ENCODE measurements at places on chromosomes 11 and 22.

GRCh38 chr11:108926171-108926840 is 261.4 kb downstream of the DDX10 start:
- DNase-seq: no peak

GRCh38 chr11:15557457-15558230 is 442.9 kb downstream of the INSC start:
- no peak for DNase-seq

- no peak for DNase-seq
Observed at GRCh38 chr22:29443452-29443851, 5.1 kb downstream of the RFPL1 start.

- DNase-seq: peak; percentile 13
Observed at GRCh38 chr22:50146439-50147238, 23.9 kb upstream of the PANX2 start.

DNA sequence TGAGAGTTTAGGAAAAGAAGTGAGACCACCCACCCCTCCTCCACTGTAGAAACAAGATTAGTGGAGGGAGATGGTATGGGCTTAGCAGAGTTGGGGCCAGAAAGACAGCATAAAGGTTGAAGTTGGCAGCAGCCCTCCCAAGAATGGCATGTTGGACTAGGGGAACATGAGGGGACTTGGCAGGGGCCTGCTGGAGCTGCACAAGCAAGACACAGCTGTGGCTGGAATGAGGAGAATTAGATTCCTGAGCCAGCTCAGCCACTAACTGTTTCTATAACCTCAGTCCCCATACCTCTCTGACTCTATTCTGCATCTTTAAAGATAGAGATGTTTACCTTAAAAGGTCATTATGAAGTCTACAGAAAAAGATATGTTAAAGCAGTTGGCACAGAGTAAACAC is 13.2 kb downstream of the MAP6 start:
- DNase-seq: no peak

DNA sequence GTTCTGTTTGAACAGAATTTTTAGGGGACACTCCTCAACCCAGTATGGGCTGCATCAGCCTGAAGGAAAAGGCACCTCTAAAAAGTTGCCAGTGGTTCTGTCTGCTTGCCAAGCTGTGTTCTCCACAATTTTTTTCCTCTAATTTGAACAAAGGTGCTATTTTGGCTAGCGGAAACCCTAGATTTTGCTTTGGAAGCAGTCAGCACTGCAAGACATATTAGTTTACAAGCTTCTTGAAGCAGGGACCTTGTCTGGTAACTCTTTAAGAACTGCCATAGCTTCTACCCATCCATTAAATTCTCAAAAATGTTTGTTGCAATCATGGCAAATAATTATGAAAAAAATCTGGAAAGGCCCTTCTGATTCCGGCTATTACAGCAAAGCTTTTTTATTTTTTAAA is 75.6 kb upstream of the HEPHL1 start:
- no peak for DNase-seq

DNA sequence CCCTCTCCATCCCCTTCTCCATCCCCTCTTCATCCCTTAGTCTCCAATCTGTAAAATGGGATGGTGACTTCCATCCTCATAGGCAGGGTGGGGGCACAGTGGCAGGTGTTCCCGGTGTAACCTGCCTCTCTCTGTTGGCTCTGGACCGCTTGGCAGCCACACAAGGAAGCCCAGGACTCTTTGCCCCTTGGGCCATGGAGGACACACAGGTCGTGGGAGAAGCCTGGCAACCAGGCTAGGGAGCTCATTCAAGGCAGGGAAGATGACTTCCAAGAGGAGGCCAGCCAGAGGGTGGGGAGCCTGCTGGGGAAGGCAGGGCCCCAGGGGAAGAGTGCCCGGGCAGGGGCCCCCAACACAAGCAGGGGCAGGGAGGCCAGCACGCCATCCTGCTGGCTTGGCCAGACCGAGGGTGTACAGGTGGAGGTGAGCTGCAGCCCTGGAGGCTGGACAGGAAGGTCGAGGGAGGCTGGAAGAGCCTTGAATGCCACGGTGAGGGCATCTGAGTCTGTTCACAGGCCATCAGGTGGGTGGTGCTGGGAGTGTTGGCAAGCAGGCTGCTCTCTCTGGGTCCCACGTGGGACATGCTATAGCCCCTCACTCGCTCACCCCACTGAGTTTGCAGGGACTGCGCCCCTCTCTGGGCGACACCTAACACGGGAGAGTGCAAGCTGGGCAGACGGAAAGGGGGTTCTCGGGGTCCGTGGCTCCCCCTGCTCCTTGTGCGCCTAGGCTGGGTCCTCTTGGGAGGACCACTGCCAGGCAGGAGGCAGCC is 15.5 kb upstream of the CTSD start:
- no peak for DNase-seq

GRCh38 chr22:40511604-40512003 is 124.9 kb downstream of the MRTFA start:
- DNase-seq: no peak

GRCh38 chr11:120819003-120819402 is 204.9 kb upstream of the TBCEL start:
- no peak for DNase-seq

DNA sequence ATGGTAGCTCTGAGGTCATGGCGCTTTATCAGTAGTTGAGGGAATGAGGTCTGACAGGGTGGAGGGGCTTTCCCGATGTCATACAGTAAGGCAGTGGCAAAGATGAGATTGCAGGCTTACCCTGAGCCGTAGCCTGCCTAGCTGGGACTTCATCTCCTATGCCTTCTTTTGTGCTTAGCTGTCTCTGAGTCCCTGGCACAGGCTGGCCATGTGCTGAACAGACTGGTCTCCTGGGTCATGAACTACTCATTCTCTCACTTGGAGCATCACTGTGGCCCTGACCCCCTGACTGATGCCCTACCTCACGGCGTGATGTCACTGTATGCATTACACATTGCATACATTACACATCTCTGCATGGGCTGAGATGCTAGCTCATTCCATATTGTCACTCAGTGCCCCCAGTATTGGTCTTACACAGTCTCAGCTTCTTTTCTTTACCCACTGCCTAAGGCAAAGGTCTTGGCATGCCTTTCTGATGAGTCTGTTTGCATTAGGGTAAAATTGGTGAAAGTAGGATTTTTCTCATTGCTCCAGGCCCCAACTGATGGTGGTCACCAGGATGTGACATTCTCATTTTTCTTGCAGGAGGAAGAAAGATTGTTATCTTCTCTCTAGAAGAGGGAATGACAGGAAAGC is 389.4 kb upstream of the CADM1 start:
- DNase-seq: no peak

DNA sequence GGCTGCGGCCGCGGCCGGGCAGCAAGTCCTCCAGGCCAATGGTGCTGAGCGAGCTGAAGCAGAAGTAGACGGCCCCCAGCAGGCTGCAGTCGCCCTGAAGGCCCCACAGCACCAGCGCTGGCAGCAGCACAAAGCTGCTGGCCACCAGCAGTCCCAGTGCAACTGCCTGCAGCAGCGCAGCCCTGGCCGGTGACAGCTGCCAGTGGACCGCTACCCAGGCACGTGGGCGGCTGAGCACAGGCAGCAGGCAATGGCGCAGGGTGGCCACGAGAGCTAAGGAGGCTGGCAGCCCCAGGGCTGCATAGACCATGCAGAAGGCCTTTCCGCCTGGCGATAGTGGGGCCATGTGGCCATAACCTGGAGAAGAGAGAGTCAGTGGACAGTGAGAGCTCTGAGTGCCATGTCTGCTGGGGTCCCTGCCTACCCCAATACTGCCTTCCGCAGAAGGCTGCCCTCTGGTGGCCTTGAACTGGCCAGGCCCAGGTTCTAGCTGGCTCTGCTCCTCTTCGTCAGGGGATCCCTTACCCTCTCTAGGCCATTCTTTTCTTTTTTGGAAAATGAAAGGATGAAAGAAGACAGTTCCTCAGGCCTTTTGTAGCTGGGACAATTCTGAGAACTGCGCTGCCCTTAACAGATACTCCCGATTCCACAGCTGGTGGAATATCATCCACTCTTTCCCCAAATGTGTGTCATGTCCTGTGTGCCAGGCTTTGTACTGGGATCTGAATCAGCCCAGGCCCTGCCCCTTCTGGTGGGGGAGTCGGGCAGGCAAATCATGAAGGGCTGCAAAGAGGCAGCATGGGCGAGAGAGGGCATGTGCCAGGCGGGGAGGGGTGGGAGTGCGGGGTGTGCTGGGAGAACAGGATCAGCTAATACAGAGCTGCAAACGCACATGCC is 1.8 kb downstream of the KCNK7 start:
- peak; percentile 56 for DNase-seq

DNA sequence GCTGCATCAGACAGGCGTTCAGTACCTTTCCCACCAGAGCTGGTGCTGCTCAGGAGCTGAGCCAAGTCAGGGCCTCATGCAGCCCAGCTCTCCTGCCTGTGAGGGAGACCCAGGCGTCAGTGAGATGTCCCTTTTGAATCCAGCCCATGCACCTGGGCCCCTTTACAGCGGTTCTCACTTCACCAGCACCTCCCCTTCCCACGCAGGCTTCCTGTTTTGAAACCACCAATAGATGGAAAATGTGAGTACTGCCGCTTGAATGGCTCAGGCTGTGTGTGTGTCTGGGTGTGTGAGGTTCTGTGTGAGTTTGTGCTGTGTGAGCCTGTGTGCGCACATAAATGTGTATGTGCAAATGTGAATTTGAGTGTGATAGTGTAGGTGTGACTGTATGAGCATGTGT is 88.4 kb downstream of the UBASH3B start:
- peak; percentile 53 for DNase-seq

- no peak for DNase-seq
Observed at GRCh38 chr11:94796190-94796580, 28.0 kb downstream of the AMOTL1 start.

DNA sequence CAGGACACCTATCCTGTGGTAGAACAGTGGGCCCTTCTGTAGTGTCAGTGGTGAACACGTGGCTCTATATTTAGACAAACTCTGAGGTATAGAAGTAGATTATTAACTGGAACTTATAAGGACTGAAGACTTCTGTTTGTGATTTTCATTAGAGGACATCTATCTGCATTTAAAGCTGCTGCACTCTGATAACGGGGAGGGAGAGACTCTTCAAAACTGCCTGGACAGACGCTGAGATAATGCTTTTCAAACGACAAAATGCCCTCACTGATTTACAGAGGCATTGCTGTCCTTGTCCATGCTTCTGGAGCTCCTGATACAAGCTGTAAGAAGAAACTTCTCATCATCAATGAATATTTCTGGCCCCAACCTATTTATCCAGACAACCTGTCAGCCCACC is 425.2 kb downstream of the OPCML start:
- peak; percentile 74 for DNase-seq

DNA sequence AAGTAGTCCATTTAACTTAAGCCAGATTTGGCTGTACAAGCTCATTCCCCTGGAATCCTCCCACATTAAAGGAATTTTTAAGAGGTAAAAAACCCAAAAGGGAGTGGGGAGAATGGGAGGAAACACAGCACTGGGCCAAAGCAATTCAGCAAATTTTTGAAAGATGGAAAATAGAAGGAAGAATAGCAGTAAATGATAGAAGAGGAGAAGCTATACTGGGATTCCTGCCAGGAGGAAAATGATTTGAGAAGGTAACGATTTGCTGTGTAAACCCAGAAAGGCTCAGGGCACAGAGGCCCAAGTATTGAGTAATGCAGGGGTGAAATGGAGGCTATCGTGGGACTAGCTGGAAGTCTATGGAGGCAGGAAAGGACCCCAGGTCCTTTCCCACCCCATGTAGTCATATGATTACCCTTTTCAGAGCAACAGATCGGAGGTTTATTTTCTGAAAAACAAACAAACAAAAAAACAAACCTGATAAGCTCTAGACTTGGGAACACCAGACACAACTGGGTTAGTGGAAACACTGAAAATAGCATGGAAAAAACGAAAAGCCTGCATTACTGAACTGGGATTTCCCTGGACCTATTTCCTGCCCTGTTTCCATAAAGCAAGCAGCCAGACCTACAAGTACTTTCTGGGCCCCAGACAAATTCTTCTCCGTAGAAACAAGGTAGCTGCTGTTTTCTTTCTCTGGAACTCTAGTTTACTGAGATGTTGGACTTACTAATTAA is 140.0 kb downstream of the SWAP70 start:
- DNase-seq: no peak
